CD4-positive, alpha-beta T cell treated with Interleukin-21 for 1 hour (primary cell): ENCODE measurements at places on chromosomes 4 and X.

DNA sequence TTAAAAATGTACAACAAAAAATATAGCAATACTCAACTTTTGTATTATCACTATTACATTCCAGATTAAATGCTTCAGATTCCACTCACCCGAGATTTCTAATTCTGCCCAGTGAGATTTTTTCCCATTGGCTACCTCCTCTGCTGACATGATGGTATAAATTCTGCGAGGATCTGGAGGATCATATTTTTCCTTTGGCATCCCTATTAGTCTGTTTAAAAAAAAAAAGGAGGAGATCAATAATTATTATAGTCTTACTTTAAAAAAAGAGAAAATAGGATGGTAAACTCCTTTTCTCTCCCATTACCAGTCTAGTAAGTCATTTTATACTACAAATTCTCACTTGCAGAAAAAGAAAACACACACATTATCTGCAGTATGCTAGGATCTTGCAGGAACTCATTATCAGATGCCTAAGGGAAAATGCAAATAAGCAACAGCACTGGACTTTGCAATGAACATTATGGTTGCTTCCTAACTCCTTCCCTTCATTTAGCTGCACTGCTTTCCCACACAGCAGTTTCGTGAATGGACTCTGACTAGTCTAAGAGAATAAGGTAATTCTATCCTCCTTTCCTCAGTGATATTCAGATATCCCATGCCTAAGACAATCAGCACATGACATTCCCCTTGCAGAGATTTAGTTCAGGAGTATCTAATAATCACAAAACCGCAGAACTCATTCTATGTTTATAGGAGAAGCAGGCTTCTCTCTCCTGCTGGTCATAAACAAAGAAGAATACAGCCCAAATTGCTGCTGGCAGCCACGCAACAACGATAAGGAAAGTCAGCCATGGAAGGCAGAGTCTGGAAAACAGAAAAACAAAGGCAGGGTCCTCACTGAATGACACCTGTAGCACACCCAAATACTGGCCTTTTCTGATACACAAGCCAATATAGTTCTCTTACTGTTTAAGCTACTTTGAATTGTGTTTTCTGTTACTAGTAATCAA is 42.7 kb downstream of the CNOT6L start:
- DNase-seq: no peak

DNA sequence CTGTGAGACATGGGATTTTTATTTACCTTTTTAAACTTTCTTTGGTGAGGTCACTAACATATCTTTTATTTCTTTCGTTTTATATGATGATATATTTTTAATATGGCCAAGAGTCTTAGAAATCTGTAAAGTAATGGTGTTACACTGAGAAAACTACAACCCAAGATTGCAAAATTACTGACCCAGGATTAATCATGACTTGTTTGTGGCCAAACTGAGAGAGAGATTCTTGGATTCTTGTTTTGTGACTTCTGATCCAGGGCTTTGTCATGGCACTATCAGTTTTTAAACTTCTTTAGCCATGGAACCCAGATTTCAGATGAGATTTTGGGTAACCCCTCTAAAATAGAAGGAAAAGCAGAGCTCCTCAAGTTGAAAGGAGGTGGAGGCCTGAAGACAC is 42.0 kb downstream of the SGMS2 start:
- DNase-seq: no peak

- no peak for DNase-seq
These were observed 70.2 kb upstream of the ETNPPL start for GRCh38 chr4:108833046-108833445.

DNA sequence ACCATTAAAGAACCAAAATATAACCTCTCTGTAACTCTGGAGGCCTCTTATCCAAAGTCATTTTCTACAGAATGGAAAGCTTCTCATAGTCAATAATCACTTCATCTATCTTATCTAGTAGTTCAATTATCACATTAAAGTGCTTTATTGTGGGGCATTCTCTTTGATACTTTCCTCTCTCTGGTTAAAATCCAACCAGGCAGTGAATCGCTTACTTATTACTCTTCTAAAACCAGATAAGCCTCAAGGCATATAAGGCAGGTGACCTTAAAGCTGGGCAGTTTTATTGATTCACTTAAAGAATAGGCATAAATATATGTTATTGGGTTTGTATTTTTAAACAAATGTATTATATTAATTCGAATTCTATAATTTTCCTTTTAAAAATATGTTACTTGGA is 2162.1 kb upstream of the TENM3 start:
- DNase-seq: no peak

DNA sequence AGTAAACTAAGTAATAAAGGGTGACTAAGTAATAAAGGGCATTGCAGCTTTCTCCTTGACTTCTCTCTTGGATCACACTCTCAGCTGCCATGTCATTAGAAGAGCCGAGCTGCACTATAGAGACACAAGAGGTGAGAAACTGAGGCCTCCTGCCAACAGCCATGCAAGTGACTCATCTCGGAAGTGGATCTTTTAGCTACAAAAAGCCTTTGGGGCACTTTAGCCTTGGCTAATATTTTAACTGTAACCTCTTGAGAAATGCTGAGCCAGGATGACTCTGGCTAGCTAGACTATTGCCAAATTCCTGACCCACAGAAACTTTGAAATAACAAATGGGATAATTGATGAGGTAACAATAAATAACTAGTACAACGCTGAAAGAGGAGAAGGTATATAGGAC is 1.5 kb upstream of the NEIL3 start:
- no peak for DNase-seq

DNA sequence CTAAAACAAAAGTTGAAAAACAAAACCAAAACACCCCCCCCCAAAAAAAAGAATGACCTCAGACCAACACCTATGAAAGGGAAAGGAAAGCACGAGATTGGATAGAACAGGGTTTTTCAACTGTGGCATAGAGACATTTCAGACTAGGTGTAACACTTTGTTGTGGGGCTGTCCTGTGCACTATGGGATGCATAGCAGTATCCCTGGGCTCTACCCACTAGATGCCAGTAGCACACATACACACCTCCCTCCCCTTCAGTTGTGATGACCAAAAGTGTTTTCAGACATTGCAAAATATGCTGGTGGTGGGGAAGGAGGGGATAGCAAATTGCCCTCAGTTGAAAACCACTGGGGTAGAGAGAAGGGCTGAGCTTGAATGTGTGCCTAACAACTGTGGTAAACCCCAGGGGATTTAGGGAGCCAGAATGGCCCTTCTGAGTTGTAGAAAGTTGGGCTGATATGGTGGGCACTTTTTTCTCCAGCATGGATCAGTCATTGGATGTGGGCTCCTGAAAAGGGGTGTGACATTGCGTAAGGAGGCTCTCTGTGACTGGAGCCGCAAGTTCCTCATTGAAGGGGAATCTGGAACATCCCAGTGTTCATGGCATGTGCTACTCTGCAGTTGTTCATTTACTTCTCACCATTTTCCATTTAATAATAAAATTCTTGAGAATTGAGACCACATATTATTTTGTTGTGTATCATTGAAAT is 8.8 kb upstream of the GEMIN8 start:
- DNase-seq: no peak

DNA sequence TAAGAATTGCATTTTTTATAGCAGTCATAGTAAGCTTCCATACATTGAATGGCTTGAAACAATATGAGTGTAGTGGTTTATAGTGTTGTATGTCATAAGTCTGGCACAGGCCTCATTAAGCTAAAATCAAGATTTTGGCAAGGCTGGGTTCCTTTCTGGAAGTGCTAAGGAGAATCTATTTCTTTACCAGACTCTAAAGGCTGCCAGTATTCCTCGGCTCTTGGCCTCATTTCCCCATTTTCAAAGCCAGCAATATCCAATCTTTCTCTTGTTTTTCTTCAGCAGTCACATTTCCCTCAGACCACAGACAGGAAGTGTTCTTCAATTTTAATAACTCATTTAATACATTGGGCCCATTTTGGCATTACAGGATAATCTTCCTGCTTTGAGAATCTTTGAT is 1155.5 kb upstream of the PABPC4L start:
- no peak for DNase-seq

DNA sequence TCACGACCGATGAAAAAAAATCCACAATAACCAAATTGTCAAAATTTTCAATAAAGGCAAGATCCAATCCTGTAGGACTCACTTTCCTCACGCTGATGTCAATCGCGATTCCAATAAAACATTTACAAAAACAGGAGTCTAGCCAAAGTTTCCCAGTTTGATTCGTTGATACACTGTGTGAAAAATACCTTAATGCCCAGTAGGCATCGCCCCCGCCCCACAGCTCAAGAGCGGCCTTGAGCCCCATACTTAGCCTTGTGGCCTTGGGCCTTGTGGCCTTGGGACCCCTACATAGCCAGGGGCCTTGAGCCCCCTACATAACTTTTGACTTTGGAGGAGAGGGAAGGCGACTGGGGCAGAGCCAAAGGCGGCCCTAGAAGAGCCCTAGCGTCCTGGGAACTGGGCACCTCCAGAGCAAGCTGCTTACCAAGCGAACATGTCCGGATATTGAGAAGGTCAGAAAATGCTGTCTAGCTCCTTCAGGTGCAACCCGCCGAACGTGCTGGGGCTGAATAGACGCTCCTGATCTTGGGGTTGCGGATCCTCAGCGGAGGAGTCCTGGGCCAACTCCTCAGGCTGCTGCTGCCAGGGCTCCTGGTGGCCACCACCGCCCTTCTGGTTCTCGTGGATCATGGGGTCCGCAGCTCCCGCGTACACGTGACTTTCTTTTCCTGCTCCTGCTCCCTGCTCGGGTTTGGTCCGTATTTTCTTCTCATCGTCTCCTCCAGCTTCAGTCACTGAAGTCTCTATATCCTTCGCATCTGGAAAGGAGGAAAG is 62.9 kb downstream of the RHOXF2B start:
- DNase-seq: no peak

- DNase-seq: no peak
These were observed 3.0 kb upstream of the LAGE3 start for GRCh38 chrX:154481911-154482601.

GRCh38 chr4:53232371-53232770 is 133.5 kb downstream of the SCFD2 start:
- DNase-seq: no peak

GRCh38 chr4:76850010-76850441 is 47.9 kb downstream of the SOWAHB start:
- no peak for DNase-seq

- no peak for DNase-seq
These were observed 44.5 kb upstream of the FAAH2 start for GRCh38 chrX:57241967-57242366.

- DNase-seq: no peak
These were observed 68.7 kb upstream of the NDST3 start for GRCh38 chr4:117965622-117966021.

DNA sequence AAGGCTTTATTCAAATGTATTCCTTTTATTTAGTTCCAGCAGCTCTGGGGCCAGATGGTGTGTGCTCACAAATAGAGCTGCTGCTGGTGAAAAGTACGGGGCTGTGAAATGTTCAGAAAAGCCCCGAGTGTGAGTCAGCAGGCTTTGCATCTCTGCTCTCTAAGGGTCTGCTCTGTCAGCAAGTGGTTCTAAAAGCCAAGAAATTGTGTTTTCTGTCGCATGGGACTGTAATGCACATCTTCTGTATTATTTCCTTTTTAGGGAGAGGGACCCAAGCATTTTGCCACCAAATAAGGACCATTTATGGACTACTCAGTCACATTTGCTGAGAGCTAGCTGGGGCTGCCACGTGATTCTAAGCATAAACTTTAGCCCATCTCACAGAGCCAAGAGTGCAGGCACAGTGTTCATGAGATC is 82.9 kb upstream of the NHS start:
- DNase-seq: no peak

GRCh38 chr4:173532725-173533511 is 2.9 kb upstream of the HAND2 start:
- DNase-seq: no peak

GRCh38 chr4:113584407-113585150 is 177.0 kb downstream of the CAMK2D start:
- no peak for DNase-seq

DNA sequence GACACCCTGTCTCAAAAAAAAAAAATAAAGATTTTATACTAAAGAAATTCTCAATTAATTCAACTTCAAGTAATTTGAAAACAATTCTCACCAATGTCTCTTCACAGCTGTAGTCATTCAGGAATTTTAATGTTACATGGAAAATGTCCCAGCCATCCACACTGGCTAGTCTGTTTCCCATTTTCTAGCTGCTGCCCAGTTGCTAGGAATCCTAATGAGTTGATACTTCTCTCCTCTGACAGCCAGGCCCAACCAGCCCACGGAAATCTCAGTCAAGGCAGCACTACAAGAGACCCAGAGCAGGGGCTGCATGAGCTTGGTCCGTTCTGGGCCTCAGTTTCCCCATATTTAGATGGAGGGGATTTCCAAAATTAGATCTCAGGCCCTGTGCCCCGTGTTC is 59.1 kb downstream of the CASP3 start:
- DNase-seq: no peak

GRCh38 chr4:129747756-129748155 is 651.8 kb downstream of the C4orf33 start:
- no peak for DNase-seq

DNA sequence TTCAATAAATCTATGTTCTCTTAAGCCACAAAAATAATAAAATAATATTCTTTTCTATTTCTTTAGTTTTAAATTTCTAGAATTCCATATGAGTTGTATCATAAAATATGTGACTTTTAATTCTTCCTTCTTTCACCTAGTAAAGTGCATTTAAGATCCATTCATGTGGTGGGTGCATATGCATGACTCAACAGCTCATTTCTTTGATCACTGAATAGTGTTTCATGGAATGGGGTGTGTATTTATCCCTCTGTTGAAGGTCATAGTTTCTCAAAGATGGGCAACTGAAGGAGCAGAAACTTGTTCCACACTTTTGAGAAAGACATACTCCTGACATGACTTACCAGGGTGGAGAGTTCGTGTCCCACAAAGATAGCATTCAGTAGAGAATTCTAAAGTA is 1230.3 kb upstream of the AGA start:
- DNase-seq: no peak

DNA sequence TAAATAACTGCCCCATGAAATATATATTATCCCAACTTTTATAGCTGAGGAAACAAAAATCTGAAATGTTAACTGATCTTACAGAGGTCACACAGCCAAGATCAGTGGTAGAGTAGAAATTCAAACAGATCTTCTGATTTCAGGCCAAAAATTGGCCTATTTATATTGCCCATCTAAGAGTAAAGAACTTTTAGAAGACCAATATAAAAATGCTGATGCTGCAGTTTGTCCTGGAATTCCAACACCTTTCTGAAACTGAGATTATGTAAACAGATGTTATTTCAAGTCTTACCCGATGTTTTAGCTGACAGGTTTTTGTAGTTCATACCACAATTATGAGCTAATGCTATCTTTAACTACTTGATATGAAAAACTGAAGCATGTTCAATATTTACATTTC is 51.1 kb downstream of the SPANXN3 start:
- no peak for DNase-seq

DNA sequence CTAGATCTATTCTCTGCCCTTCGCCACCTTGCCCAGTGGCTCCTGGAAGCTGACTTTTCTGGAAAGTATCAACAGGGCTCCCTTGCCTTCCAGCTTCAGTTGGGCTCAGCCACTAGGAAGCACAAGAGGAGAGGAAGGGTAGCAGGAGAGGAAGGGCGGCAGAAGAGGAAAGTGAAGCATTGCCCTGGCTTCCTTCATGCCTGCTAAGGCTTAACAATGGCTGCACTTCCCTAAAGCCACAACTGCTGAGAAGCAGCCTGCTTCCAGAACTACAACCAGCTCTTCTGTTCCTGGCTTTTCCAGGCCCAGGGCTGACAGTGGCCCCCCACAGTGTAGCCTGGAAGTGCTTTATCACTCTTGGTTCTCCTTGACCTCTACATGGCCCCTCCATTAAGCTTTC is 29.1 kb upstream of the PGM2 start:
- DNase-seq: no peak
